Endothelial cell (in vitro differentiated cells): ENCODE measurements at places on chromosomes 12 and 14. TPM values are rescaled to one million over a fixed set of nuclear protein-coding genes. Genes with fewer than 3 reads are reported as not detected.

GPR84 gene
- 0.41 TPM for total RNA-seq

DNA sequence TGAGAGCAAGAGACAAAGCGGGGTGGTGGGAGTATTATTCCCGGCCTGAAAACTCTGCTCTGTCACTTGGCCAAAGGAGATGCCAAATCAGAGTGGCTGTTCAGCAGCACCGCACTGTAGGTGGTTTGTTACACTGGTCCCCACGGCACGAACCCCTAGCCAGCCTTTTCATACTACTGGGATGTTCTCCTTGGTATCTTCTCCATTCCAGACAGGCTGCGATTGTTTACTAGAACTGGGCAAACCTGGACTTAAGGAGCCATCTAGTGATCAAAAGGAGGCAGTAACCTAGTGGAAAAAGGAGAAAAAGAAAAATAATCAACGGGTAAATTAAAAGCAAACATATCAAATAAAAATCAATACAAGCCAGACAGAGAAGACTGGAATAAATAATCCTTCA, 58.9 kb upstream of the TMTC2 start:
- H3K27me3 ChIP-seq, result no peaks in the 10 kb centered on the region
- no peak overlapping the region for H3K27ac ChIP-seq
- H3K4me3 ChIP-seq, result no peak overlapping the region
- no peak for DNase-seq

DNA sequence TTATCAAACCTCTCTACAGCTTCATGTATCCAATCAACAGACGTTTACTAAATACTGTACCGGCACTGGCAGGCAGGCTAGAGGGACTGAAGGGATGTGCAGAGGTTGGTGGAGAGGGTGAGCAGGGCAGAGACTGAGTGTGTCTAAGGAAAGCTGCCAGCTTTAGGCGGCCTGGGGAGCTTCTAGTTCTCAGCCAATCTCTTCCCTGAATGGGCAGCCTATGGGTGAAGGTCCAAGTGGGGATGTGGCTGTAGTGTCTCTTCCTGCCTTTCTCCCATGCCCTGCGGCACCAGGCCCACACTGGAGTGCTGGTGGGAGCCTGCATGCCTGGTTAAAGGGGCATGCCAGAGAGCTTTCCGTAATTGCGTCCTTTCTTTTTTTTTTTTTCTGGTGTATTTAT, 239.8 kb downstream of the CACNA1C start:
- H3K27me3 ChIP-seq, result peaks cover 2% of the 10 kb centered on the region
- H3K4me3 ChIP-seq, result no peak overlapping the region

DNA sequence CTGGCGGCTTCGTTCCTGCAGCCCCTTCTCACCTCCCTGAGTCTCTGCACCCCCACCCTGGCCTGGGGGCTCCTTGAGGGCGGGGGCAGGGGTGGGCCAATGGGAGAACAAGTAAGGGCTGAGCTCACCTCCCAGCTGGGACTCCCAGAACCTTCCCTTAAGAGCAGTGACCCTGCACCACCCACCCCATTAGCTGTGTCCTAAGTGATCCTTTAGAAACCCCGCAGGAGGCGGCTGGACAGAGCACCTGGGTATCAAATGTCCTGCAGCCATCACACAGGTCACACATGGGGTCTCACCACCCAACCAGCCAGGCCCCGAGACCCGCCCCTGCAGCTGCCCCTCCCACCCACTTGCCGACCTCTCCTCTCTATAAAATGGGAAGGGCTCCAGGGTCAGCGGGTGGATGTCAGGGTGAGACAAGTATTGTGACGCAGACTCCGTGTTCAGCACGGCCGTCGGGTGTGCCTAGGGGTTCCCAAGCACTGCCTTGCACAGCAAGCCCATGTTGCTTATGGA, 151.2 kb upstream of the C14orf180 start:
- no peaks in the 10 kb centered on the region for H3K36me3 ChIP-seq
- DNase-seq, result no peak

GRCh38 chr14:97692084-97692483, 894.9 kb downstream of the VRK1 start:
- no peak overlapping the region for H3K4me3 ChIP-seq
- peaks cover 2% of the 10 kb centered on the region for H3K27me3 ChIP-seq
- peaks cover 7% of the 10 kb centered on the region for H3K4me1 ChIP-seq
- no peak overlapping the region for H3K27ac ChIP-seq
- H3K36me3 ChIP-seq, result no peaks in the 10 kb centered on the region

- no peaks in the 10 kb centered on the region for H3K27me3 ChIP-seq
- H3K4me1 ChIP-seq, result no peaks in the 10 kb centered on the region
- H3K36me3 ChIP-seq, result no peaks in the 10 kb centered on the region
- no peak for DNase-seq
- no peak overlapping the region for H3K27ac ChIP-seq
Measured at GRCh38 chr12:22634883-22635282, 9.9 kb downstream of the ETNK1 start.
